ENCODE measurements at places on chromosomes 12 and 14.

GRCh38 chr14:103442288-103442687 lies 57.1 kb downstream of the MARK3 start:
- DNase-seq = no peak

DNA sequence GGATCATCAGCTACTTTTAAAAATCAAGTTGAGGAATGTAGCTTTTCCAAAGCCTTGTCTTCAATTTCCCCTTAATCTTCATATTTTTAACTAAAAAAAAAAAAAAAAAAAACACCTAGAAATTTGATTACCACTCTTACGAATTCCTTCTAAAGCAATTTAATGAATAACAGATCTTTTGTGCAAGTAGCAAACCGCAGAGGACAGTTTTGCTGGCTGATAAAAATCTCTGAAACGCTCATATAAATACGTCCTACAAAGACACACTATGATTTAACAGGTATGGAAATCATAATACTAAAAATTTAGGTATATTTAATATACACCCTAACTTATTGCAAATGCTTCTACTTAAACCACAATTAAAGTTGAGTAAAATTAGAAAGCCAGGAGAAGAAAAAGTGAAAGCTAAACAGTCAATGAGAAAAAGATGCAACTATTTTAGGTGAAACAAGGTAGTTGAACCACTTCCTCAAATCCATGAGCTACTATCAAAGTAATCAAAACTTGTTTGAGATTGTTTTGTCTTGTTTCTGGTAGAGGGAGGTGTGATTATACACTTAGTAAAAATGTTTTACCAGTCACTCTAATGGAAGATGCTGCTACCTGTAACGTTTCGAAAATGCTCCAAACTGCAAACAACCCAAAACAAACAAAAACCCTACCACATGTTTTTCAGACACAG lies 2.2 kb downstream of the PAWR start:
- DNase-seq = no peak

- DNase-seq = no peak
Observed at GRCh38 chr12:71456316-71456715, 16.7 kb downstream of the LGR5 start.

- no peak for DNase-seq
Observed at GRCh38 chr14:101713621-101714349, 47.7 kb upstream of the PPP2R5C start.

GRCh38 chr14:42965512-42965911 lies 1358.8 kb downstream of the LRFN5 start:
- DNase-seq = no peak

All from stimulated activated CD8-positive, alpha-beta memory T cell treated with anti-CD3 and anti-CD28 coated beads, Interleukin-4, amount 100 ng/mL, for 1 hour (primary cell).